NCI-H510A treated with DMSO at 0.1 percent for 48 hours (cell line): ENCODE measurements at places on chromosomes 5 and 9.

DNA sequence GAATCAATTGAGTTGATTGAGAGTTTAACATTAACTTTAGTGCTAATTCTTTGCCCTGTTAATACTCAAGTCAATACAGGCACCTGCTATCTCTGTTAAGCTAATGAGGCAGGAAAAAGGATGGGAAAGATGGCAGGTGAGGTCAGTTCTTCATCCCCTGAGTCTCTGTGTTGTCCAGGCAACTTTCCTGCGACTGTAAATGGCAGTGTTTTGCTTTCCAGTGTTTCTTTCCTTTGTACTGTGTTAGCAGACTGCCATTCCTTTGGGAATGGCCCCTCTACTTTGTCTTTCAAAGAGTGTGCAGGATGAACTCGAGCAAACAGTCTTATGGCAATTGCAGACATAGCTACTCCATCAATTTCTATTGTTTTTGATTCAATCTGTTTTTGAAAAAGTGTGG is 202.2 kb upstream of the VLDLR start:
- DNase-seq, result no peak

- DNase-seq, result no peak
Measured at GRCh38 chr5:169415371-169415770, 114.4 kb upstream of the SLIT3 start.

DNA sequence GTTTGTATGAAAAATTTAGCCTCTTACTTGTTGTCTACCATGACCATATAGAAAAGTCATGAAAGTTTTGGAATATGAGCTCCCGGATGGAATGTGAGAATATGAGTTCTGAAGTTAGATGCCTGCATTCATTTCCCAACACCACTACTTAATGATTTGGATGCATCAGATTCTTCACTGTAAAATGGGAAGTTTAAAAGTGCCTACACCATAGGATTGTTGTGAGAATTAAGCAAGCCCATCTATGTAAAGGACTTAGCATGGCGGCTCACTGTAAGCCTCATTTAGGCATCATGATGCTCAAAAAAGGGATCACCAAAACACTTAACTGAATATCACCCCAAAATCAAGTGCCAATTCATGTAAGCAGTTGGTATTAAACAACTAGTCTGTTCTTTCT is 177.3 kb downstream of the RAB3C start:
- no peak for DNase-seq

DNA sequence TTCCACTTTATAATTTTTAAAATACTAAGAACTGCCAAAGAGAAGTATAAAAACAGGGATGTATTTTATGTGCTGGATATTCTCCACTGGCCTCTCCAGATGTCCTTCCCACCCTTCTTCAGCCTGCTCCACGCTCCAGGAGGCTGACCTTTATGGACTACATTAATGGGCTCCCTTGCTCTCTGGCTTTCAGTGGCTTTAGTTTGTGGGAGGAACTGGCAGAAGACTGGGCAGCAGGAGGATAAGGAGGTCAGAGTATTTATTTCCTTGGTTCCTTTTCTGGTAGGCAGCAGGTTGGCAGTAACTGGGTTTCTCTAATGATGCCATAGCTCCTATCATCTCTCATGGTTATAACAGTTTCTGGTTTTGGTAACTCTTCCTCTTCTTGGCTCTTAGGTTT is 133.9 kb downstream of the PAM start:
- DNase-seq, result no peak

DNA sequence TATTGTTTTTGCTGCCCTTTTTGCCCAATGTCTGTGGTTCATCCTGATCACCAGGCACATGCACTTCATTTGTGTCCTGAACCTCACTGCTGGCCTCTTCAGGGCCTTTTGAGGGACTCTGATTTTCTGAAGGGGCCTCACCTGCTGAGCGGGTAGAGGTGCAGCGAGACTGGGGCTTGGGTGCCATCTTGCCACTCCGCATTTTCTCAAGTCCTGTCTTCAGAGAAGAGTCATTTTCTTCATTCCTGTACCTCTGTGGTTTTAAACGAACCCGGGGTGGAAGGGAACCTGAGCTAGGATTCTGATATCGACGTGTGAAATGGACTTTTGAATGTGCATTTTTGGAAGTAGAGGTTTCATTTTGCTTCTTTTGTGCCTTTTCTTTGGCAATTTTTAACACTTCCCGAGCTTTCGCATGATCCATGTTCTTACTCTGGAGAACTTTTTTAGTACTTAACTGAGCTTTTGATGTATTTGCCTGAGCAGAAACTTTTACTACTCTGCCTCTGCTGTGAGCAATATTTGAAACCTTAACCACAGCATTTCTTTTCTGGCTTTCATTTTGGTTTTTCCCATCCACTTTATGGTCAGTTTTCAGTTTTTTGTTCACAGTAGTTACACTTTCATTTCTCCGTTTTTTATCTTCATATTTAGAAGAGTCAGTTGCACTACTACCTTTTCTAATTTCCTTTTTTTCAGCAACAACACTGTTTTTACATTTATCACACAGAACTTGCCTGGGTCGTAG is 26.1 kb downstream of the PWWP2A start:
- no peak for DNase-seq

DNA sequence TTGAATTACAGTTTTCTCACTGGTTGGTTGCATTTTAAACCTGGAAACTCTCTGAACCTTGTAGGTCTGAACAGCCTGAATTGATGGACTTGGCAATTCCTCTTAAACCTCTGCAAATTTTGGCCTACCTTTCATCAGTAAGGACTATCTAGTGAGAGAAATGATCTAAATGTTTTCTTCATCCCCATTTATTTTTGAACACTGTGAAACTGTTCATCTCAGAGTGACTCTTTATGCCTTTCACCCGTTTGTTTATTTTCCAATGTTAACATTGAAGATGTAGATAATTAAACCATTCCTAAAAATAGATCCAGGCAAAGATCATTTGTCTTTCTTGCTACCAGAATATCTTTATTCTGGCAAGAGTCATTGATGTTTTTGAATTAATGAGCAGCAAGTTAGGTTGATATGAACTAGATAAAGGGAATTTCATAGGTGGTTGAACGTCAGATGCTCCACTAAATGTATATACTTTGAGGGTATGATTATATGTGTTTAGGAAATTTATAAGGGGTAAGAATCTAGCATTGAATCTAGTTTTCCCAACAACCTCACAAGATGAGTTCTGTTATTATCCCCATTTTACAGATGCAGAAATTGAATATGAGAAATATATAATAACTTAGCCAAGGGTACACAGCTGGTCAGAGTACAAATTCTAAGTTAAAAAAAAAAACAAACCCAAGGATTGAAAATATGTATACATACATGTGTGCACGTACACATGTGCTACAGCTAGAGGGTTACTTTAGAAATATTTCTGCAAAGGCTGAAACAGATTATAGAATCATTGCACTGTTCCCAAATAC is 3.4 kb downstream of the CPEB4 start:
- DNase-seq, result no peak

- no peak for DNase-seq
Measured at GRCh38 chr9:84228130-84228720, 112.3 kb downstream of the SLC28A3 start.

- no peak for DNase-seq
Measured at GRCh38 chr5:169580964-169581363, 2.6 kb upstream of the SPDL1 start.

GRCh38 chr9:6997330-6997729 is 239.6 kb downstream of the KDM4C start:
- DNase-seq, result no peak

DNA sequence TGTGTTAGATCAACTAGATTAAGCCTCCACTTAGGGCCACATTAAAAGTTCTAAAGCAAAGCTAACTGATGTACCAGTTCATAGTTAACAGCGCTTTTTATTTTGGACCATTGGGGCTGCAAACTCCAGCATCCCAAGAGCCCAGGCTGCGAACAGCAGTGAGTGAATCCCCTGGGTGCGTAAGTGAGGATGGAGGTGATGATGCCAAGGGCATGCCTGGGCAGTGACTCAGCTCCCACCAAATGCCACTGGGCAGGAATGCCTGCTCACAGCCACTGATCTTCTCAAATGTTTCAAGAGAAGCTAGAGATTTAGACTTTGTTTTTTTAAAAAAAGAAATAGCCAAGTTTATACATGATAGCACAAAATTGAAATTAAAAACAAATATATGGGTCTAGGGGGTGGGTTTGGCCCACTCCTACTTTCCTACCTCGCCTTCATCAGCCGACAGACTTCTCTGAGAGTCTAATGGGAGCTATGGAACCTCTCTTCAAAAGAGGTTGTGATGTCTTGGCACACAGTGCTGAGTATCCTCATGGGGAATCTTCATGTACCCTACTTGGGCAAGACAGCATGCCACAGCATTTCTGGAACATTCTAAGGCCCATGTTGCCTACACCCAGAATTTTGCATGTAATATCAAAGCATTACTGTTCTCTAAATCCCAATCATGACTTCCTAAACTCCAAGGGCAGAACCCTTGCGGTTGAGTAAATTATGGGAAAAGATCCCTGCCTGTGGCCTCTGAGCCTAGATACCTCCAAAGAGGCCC is 398.1 kb downstream of the EBF1 start:
- no peak for DNase-seq

DNA sequence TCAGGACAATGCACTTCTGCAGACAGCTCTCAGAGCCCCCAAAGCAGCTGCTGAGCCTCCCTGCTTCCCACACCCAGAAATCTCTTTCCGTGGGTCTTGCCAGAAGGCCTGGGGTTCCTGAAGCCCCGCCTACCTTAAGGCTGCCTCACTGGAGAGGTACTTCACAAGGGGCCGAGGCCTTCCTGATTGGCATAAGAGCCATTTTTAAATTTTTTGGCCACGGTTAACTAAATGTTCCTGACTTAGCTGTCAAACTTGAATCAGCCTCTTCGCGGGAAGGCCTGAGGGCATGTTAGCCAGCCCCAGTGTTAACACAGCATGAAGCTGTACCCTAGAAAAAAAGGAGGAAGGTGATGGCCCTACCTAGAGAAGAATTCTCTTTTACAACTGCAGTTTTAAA is 20.7 kb upstream of the EPB41L4B start:
- no peak for DNase-seq

- DNase-seq, result peak; percentile 71
Measured at GRCh38 chr9:38106488-38106887, 37.5 kb upstream of the SHB start.

DNA sequence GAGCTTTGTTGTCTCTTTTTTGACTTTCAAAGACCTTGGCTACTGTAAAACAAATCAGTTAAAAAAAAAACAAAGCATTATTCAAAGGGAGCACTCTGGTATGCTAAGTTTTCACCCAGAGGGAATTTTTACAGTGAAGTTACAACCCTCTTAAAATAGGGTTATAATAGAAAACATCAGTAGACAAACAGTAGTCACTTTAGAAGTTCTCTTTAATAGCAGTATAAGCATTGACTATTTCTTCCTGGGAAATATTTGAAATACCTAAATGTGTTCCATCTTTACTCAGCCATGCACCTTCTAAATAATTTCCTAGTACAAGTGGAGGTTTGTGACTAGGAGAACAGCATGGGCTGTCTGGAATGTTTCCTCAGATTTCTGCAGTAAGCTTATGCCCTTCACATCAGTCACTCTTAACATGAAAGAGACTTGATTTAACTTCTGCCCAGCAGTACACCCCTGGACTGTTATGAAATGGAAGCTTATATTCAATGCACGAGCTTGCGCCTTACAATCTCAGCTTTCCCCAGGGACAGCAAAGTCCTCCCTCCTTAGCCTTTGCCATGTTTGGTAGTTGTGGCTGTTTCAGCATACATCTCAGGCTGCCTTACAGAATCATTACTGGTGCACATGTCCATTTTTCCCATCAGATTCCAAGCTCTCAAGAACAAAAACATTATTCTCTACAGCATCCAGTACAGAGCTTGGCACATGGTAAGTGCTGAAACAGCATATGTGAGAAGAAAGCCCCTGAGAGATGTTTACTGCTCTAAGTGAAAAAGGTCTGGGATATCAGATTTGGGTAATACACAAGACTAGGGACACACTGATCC is 191.5 kb downstream of the ZNF608 start:
- DNase-seq, result no peak

GRCh38 chr5:127375124-127375523 is 84.5 kb downstream of the MEGF10 start:
- DNase-seq, result no peak

DNA sequence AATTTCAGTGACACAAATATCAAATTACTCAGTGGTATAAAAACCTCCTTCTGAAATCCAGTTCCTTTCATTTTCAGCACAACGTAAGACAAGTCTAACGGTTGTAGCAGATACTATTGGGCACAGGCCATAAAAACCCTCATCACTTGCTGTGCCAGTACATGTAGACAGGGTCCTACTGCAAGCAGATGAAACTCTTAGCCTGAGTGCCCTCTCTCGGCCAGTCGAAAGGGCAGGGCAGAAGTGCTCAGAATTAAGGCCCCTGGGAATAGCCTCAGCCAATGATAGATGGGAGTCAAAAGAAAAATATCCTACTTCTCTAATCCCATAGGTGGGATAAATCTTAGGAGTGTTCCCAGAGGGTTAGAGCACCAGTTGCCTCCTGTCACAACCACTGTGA is 168.5 kb upstream of the FER start:
- no peak for DNase-seq

GRCh38 chr5:42888771-42889170 is 77.1 kb upstream of the SELENOP start:
- no peak for DNase-seq

GRCh38 chr5:98259595-98259994 is 513.9 kb upstream of the RGMB start:
- DNase-seq, result no peak

- no peak for DNase-seq
Measured at GRCh38 chr5:122774519-122774860, 390 bp upstream of the SNX2 start.

DNA sequence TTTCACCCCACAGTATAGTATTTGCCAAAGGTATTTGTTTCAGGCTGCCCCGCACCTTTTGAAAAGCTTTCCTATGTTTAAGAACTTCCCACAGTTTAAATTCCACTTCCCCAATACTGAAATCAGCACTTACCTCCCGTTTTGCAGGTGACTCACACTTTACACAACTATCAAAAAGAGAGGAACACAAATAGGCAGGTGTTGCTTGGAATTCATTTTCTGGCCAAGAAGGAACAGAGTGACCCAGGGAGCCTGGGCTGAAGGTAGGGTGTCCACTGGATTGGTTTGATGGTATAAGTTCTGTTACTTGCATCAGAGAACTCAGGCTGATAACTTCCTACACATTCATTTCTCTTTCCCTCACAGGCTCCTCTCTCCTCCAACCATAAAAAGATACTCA is 60.1 kb upstream of the SLC30A5 start:
- DNase-seq, result no peak

GRCh38 chr9:81335879-81336421 is 353.4 kb downstream of the TLE1 start:
- no peak for DNase-seq

DNA sequence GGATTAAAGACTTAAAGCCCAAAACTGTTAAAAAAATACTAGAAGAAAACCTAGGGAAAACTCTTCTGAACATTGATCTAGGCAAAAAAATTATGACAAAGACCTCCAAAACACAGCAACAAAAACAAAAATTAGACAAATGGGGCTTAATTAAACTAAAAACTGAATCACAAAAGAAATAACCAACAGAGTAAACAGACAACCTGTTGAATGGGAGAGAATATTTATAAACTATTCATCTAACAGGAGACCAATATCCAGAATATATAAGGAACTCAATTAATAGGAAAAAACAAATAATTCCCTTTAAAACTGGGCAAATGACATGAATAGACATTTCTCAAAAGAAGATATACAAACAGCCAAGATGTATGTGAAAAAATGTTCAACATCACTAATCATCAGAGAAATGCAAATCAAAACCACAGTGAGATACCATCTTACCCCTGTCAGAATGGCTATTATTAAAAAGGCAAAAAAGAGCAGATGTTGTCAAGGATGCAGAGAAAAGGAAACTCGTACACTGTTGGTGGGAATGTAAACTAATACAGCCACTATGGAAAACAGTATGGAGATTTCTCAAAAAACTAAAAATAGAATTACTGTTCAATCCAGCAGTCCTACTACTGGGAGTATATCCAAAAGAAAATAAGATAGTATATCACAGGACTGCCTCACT is 50.2 kb upstream of the TLX3 start:
- DNase-seq, result no peak
